ENCODE measurements at places on chromosomes 1 and 21.

DNA sequence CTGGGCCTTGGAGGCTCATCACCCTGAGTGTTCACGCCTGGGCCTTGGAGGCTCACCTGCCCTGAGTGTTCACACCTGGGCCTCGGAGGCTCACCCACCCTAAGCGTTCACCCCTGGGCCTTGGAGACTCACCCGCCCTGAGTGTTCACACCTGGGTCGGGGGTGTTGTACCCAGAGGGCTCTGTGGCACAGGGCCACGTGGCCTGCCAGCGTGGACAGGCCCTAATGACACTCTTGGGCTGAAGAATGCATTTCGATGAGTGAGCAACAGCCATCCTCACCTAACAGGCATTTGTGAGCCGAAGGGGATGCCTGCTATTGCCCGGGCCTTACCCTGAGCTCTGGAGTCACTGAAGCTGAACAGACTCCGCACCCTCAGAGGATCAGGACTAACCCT, 17.5 kb downstream of the SLC19A1 start:
- no peak for DNase-seq

- DNase-seq, result peak; percentile 70
Measured at GRCh38 chr1:209900734-209901133, 37.3 kb upstream of the SYT14 start.

DNA sequence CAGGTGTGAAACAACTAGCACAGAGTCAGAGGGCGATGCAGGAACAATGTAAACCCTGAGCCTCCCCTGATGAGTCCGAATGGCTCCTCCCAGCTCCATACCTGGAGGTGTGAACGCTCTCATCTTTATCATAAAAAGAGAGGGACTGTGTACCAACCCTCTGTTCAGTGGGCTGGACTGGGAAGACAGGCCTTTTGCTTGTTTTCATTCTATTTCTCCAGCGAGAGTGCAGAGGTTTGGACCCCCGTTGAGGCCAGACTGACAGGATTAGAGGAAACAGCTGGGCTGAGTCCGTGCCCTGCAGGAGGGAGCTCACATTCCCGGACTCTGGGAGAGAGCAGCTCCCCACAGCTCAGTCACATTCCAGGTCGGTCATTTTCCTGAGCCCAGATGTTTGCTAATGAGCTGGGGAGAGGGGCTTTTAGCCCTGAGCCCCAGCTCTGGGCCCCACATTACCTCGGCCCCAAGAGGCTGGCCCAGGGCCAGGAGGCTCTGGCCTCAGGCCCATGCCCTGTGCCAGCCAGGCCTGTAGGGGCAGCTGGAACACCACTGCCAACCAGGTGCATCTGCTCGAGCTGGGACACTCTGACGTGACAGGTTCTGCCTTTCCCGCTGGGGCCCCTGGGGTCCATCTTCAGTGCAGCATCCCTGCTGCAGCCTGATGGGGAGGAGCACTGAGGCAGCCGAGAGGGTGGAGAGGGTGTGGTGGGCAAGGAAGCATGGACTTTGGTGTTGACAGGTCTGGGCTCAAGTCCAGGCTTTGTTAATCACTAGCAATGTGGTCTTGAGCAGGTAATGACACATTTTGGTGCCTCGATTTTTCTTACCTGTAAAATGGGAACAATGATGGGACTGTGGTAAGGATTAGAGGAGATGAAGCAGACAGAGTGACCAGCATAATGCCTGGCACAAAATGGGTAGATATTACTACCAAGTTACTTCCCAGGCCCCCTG, 3.5 kb upstream of the NBL1 start:
- DNase-seq, result peak; percentile 81

DNA sequence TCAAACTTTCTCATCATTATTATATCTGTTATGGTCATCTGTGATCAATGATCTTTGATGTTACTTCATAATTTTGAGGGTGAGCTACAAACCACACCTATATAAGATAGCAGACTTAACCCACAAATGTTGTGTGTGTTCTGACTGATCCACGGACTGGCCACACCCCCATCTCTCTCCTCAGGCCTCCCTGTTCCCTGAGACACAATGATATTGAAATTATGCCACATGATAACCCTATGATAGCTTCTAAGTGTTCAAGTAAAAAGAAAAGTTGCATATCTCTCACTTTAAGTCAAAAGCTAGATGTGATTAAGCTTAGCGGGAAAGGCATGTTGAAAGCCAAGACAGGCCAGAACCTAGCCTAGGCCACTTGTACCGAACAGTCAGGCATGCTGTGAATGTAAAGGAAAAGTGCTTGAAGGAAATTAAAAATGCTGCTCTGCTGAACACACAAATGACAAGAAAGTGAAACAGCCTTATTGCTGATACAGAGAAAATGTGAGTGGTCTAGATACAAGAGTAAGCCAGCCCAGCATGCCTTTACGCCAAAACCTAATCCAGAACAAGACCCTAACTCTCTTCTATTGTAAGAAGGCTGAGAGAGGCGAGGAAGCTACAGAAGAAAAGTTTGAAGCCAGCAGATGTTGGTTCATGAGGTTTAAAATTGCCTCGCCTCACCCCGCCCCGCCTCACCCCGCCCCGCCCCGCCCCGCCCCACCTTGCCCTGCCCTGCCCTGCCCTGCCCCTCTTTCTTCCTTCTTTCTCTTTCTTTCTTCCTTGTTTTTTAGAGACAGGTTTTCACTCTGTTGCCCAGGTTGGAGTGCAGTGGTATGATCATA, 16.5 kb downstream of the CTSS start:
- DNase-seq, result no peak

DNA sequence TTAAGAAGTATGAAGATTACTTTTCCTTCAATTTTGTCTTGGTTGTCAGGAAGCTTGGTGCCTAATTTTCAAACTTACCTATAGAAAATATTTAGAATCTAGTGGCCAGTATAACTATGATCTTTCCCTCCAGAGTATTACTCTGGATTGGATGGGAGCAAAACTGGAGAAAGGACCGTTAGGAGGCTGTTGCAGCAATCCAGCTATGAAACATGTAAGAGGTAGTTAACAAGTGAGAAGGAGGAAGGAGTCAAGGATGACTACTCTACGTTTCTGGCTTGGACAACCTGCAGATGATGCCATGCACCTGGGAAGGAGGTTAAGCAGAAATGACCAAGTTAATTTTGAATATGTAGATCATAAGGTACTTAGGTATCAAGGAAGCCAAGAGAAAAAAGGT, 3.5 kb upstream of the ACP6 start:
- no peak for DNase-seq

GRCh38 chr21:38925478-38925877, 119.7 kb downstream of the ETS2 start:
- no peak for DNase-seq

GRCh38 chr1:2812136-2812535, 10.6 kb upstream of the TTC34 start:
- DNase-seq, result no peak

All from fibroblast of skin of scalp (primary cell).